ENCODE measurements at places on chromosomes 1 and 21.
A peak's percentile ranks its signal among the peaks of the same experiment; 100 is the strongest.

DNA sequence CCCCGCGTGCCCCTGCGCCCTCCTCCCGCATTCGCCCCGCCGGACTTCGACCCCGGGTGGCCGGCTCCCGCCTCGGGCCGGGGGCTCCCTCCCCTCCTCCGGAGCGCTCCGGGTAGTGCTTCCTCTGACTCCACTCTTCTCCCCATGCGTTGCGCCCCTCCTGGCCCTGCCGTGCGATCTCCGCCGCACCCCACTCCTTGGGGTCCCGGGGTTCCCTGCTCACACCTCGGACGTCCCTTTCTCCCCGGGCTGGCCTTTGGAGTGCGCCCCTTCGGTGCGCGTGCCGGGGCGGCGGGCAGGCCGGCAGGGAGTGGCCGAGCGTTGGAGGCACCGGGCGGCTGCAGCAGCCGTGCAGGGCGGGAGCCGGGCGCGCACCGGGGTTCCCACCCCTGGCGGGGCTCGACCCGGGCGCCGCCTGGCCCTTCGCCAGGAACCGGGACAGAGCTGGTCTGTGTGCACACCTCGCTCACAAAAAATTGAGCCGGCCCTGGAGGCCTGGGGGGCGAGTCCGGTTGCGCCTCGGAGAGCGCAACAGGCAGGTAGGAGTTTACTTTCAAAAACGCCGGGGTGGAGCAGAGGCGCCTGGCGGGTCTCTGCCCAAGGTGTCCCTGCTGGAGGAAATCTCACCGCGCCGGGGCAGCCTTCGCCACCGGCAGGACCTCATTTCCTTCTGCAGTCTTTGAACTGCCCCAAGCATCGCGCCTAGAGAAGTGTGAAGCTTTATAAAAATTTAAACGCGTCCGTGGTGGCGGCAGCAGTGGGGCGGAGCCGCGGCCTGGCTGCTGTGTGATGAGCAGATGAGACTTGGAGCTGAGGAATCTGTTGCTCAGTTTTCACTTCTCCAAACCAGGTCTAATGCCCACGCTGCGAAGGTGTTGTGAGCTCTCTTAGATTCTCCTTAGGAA, 650 bp downstream of the VANGL1 start:
- DNase-seq: peak; percentile 41

- peak; percentile 97 for DNase-seq
Measured at GRCh38 chr1:1298861-1299685, 8.7 kb downstream of the ACAP3 start.

DNA sequence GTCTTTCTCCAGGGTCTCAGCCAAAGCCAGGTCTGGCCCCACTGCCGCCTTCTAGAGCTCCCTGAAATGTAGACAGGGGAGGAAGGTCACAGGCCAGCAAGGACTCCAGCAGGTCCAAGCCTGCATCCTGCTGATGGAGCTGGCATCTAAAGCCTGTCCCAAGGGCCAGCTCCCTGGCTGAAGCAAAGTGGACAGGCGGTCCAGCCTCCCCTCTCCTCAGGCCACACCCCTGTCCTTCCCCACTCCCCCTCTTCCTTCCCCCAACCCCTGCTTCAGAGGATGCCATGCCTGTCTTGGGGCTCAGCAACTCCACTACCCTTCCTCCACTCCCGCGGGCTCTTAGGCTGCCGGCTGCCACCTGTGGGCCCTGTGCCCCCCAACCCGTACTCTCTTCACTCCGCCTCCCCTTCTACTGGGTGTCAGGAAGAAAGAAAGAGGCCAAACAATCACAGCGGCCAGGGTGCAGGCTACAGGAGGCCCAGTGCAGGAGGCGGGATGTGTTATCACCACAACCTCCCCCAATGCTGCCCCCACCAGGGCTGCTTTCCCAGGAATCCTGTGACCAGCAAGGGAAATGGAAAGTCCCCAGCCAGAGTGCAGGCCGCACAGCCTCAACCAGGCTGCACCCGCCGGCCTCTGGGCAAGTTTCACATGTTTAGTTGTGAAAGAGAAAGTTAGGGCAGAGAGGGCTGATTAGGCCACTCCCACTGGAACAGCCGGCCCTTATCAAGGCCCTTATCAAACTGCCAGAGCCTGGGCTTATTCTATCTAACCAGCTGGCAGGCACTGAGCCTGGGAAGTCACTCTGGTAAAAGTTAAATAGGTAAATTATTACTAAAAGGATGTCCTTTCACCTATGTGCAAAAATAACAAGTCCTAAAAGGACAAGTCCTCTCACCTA, 34.1 kb downstream of the ACOT7 start:
- peak; percentile 44 for DNase-seq

GRCh38 chr1:67843331-67843730, 10.1 kb upstream of the GNG12 start:
- no peak for DNase-seq

DNA sequence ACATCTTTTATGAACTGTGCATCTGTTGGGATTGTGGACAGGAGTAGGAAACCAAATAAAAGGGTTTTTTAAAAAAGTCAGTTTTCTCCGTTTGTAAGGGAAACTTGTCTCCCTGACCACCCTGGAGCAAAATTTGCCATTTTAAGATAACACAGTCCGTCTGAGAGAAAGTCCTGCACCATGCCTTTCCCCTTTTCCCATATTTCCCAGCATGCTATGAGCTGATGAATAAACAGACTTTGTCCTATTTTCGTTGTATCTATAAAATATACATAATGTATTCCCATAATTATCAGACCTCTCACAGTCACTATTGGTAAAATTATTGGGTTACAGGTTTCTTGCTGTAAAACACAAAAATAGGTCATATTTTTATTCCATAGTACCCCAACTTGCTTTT, 1.7 kb upstream of the AKT3 start:
- no peak for DNase-seq

DNA sequence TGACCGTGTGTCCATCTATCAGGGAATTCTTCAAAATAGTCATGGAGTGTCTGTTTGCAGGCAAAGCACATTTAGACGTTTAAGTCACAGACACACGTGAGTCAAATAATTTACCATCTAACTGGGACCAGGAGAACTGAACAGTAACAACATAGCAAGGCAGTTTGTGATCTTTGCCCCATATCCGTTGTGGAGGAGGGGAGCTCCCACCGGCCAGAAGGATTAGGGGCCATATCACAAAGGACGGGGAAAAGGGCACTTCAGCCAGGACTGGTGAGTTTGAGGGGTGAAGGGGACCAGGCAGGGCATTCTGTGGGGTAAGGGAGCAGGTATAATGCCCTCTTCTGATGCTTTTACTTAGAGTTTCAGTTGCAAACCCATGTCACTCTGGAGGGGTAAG, 22.9 kb downstream of the ELAPOR1 start:
- no peak for DNase-seq

DNA sequence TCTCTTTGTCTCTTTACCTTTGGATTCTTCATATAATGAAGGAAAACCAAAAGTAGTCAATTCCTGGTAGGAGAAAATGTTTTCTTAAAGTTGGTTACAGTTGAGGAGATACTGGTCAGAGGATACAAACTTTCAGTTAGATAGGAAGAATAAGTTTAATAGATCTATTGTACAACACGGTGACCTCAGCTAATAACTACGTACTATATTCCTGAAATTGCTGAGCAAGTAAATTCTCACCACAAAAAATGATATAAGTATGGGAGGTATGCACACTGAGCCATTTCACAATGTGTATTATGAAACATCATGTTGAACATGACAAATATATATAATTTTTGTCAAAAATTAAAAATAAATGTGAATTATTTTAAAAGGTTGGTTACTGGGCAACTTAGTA, 20.4 kb downstream of the SSX2IP start:
- DNase-seq: no peak

- no peak for DNase-seq
Measured at GRCh38 chr1:200483491-200484143, 73.8 kb upstream of the ZNF281 start.

GRCh38 chr1:168328731-168329364, 48.2 kb downstream of the TBX19 start:
- no peak for DNase-seq

- no peak for DNase-seq
Measured at GRCh38 chr21:38859852-38860251, 54.1 kb downstream of the ETS2 start.

DNA sequence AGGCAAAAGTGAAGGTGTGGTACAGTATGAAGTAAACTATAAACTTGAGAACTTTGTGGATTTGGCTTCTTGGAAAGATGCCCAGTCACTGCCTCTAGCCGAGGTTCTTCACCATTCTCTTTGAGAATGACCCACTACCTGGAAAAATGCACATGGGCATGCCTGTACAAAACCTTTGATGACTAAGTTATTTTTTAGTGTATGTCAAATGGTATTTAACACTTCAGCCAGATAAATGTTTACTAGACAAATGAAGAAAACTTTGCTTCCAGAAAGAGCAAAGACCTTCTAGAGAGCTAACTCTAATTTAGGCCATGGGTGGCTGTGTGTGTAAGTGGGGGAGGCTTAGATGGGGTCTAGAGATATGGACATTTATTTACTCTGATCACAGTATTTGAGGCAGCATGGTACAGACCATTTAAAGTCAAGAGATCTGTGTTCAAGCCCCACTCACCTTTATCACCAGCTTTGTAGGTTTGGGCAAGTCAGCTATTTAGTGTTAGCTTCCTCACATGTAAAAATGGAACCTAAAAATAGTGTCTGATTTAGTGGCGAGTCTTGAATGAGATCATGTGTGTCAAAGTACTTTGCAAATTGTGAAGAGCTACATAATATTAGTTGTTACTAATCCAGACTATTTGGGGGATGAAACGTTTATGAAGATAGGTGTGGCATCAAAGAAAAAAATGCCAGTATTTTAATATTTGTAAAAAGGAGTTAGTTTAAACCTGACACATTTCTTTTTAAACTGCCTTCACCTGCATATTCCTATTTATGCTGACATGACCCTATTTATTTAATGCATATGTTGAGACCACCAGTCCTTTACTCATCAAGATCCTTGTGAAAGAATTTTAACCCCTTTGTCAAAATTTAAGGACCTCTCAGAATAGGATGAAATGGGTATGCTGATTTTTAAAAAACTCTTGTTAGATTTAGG, 20.2 kb downstream of the NFYC start:
- no peak for DNase-seq

DNA sequence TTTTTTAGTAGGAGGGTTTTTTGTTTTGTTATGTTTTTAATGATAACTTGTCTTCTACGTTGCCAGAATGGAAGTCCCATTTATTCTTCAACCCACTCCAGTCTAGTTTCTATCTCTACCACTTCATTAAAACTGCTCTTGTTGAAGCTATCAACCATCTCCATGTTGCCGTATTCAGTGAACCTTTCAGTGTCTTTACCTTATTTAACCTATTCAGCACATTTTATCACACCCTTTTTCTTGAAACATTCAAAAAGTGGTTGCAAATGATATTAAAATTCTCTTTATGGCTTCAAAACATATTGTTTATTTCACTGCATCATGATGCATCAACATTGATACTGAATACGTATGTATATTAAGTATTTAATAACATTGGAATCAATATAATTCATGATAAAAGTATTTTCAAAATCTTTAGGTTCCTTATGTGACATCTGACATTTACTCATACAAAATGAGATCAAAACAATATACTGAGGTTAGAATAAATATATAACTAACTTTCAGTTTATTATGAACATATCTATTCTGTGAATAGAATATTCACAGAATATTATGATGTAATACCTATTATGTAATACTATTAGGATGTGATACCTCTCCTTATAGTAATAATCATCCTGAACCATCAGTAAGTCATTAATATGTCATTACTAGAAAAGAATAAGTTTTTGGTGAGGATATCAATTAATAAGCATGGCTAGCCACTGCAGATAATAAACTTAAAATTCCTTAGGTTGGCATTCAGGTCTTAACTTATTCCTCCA, 52.0 kb upstream of the ADAR start:
- no peak for DNase-seq

DNA sequence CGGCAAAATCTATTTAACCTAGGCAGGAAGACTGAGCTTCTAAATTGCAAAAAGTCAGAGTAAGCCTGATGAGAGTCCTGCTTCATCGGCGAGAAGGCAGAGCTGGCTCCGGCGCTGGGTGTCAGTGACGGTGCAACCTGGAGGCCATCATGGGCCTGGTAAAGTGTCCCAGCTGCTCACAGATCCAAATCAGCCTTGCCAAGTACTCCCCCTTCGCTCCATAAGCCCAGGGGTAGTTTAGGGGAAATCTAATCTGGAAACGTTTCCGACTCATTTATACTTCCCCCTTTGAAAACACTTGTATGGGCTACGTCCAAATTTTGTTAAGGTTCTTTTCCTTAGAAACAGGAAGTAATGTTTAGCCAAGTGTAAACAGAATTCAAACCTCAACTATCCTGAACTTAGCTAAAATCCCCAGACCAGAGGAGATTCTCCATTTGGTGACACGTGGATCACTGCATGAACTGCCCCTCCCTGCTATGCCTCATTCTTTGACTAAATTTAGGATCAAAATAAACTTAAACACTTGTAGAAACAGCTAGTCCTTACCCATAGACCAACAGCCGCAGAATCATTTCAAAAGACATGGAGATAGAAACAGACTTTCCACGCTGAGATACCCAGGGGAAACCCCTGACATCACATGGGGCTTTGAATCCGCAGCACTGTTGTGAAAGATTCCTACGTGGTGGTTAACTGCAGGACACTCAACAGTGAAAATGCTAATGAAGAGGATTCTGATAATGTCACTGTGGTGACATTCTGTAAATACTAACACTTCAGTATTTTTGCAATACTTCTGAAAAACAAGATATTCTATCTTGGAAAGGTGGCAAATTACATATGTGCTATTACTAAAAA, 172.7 kb downstream of the TGFBR3 start:
- DNase-seq: no peak

- peak; percentile 74 for DNase-seq
Measured at GRCh38 chr1:160219062-160219929, 14.1 kb downstream of the PEA15 start.

GRCh38 chr1:46697053-46697452, 21.9 kb downstream of the EFCAB14 start:
- no peak for DNase-seq

- no peak for DNase-seq
Measured at GRCh38 chr1:101003012-101003650, 22.5 kb downstream of the DPH5 start.

DNA sequence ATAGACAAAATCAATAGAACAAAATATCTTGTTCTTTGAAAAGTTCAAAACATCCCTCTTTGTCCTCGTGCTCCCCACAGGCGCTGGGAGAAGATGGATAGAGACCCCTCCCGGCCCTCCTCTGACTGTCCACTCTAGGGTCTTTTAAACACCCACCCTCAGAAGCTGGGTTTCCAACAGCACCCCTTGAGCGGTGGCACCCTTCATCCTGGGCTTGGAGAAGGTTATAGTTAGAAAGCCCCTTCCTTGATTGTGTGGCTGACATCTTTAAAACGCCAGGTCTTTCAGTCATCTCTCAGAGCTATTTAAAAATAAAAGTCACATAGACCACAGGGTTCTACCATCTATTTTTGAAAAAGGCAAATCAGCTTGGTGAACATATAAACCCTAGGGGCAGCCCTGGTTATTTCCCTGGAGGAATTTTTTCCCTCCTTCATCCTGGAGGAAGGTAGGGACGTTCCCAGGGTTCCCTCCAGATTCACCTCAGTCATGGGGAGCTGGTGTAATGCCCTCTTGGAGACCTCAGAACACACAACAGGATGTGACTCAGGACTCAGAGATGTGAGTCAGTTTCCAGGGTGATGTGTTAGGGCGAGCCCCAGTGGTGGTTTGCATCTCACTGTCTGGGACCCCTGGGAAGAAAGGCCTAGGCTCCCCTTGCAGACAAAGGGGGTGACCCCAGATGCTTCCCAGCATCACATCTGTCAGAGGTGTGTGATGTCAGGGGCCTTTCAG, 138.5 kb downstream of the CLIC6 start:
- DNase-seq: no peak
